Kidney epithelial cell (primary cell): ENCODE measurements at places on chromosomes 4 and X.

DNA sequence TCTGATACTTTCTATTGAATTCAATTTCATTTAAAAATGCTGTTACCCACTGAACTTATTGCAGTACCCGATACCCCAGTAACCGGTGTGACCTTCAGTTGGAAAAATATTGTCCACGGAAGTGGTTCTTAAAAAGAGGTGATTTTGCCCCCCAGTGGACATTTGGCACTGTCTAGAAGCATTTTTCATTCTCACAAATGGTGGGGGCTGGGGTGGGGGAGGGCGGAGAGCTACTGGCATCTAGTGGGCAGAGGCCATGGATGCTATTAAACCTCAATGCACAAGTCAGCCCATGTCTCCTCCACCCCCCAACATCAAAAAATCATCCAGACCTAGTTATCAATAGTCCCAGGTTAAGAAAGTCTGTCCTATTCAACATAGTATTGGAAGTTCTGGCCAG, 19.6 kb upstream of the CHM start:
- DNase-seq: no peak

DNA sequence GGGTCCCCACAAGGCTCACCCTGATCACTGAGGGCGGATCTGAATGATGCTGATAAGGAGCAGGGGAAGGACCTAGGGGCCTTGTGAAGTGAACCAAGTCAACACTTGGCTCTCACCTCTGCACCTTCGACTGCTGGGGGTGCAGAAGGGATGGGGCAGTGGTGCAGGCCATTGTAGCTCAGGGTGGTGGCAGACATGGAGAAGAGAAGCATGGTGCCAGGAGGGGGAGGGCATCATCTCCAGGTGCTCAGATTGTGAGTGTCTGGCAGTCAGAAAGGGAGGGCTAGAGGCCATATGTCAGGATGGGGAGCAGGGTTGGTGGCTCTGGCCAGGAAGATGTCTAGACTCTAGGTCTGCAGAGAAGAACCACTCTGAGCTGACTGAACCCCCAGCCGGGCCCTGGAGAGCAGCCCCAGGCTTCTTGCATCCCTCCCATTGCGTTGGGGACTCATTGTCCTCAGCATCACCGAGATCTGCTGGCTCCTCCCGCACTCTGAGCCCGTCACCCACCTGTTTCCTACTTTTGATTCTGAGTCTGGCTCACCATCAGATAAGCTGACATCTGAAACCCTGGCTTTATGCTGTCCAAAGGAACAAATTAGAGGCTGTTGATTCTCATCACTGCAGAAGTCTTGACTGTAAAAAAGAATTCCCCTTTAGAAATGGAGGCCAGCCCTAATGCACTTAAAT, 3.8 kb downstream of the APLN start:
- DNase-seq: no peak

GRCh38 chrX:17527135-17527701, 152.2 kb downstream of the NHS start:
- DNase-seq: peak; percentile 26

- no peak for DNase-seq
Observed at GRCh38 chr4:53040851-53041250, 178.7 kb downstream of the RASL11B start.

DNA sequence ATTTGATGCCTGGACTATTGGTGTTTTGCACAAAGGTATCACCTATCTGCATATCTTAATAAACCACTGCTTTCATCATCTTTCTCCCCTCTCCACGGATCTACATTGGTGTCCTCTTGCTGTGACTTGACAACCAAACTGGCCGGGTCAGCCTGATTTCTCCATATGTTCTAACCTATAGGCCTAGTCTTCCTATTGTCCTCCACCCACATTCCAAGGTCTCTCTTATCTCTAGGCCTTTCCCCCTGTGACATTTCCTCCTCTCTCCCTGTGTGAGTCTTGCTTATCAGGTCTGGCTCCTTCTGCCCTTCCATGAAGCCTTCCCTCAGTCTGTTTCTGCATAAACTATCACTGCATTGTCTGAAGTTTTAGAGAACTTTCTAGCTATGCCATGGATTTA, 33.7 kb downstream of the ARHGAP24 start:
- DNase-seq: no peak

DNA sequence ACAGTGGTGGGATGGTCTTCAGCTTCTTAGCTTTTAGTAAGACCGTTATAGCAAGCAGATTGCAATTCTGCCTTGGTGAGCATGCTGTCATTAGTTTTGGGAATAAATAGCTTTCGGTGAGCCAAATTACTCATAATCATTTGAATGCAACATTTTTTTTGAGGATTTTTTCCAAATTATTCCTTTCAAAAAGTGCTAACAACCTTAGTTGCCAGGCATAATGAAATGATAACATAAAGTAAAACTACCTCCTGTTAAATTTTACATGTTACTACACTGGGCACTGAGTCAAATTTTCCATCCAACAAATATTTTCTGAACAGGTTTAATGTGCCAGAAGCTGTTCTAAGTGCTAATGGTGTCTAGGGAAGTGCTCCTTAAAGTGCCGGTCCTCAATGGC, 15.8 kb upstream of the NPFFR2 start:
- DNase-seq: no peak

GRCh38 chrX:16778993-16779392, 7.3 kb upstream of the TXLNG start:
- DNase-seq: no peak
